Activated CD4-positive, alpha-beta T cell treated with anti-CD3 and anti-CD28 coated beads, Interleukin-2, Interleukin-6, amounts not matched to agents 100 ng/mL and 50 ng/mL, durations not matched to agents 16 hours and 8 hours (primary cell): ENCODE measurements at places on chromosomes 11 and 22.
A peak's percentile ranks its signal among the peaks of the same experiment; 100 is the strongest.

GRCh38 chr11:96257972-96258934 lies 84.7 kb downstream of the MAML2 start:
- DNase-seq: peak; percentile 65

DNA sequence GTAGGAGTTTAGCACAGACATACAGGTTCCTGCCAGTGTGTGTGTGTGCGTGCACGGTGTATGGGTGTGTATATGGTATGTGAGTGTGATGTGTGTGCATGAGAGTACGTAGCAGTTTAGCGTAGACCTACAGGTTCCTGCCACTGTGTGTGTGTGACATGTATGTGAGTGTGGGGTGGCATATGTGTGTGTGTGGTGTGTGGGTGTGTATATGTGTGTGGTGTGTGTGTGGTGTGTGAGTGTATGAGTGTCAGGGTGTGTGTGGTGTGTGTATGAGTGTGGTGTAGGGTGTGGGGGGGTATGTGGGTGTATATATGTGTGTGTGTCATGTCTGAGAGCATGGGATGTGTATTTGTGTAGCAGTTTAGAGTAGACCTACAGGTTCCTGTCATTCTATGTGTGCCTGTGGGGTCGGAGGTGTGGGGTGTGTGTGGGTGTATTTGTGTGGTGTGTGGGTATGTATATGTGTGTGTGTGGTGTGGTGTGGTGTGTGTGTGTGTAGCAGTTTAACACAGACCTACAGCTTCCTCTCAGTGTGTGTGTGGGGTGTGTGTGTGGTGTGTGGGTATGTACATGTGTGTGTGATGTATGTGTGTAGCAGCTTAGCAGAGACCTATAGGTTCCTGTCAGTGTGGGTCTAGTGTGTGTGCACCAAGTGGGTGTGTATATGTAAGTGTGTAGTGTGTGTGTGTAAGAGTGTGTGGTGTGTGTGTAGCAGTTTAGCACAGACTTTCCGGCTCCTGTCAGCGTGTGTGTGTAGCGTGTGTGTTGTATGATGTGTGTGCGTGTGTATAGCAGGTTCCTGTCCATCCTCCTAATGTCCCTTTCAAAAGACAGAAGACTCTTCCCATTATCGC lies 31.8 kb upstream of the TBCEL start:
- DNase-seq: no peak

GRCh38 chr22:49150801-49151221 lies 676.9 kb downstream of the BRD1 start:
- DNase-seq: no peak

GRCh38 chr11:12775955-12776354 lies 101.7 kb downstream of the TEAD1 start:
- DNase-seq: no peak
